ENCODE measurements at places on chromosomes 2 and 18.

DNA sequence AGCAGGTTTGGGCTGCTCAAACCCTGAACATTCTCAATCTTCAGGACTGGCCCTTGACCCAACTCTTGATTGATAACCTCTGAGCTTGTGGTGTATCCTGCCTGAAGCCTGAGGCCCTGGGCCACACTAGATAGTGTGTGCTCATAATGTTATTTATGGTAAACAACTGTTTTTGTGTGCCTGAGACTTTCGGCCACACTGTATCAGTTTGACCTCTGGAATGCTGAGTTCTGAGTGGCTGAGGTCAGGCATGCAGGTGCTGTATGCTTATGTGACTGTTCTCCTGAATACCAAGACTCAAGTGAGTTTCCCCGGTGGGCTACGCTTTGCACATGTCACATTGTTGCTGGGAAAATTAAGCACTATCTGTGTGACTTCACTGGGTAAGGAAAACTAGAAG lies 82.2 kb upstream of the RMP24 start:
- no peak for DNase-seq

DNA sequence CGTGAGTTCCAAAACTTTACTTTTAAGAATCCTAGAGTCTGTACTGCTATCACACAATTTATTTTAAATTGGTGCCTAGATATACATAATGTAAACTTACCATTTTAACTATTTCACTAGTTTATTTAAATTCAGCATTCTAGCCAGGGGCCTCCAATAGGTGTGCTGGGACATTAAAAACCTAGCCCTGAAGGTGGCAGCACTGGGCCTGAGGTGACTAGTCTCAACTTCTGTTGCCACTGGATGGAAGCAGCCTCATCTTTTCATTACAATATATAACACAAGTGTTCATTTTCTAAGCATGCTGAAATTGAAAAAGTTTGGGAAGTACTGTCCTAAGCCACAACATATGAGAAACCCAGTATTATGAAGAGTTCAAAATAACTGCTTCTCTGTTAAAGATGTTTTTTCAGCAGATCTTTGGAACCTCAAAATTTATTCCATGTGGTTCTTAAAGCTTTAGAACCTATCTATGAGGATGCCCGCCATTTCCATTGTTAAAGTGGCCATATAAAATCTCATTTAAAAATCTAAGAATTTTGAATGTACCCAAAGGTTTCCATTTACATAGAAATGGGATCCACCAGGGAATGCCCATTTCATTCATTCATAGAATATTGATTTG lies 2.9 kb upstream of the RBBP8 start:
- DNase-seq: peak; percentile 24

DNA sequence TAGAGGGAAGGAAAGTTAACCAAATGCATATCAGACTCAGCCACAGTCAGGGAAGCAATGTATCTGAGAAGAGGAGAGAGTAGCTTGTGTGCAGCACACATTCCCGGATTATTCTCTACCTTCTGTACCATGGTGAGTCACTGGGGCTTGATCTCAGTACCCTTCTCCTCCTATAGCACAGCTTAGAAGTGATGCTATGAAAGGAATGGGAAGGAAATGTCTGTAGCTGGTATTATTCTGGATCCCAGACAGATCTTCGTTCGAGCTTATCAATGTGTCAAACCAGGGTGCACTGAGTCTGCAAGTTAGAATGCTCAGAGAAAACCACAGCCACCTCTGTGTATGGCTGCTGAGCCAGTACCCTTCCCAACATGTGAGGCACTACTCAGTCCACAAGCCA lies 88.0 kb upstream of the NFU1 start:
- no peak for DNase-seq

GRCh38 chr2:217929757-217930707 lies 72.8 kb downstream of the TNS1 start:
- no peak for DNase-seq

- DNase-seq: no peak
Measured at GRCh38 chr2:179274749-179275148, 10.1 kb upstream of the SESTD1 start.

- DNase-seq: no peak
Measured at GRCh38 chr18:22114526-22115321, 54.7 kb upstream of the GATA6 start.

DNA sequence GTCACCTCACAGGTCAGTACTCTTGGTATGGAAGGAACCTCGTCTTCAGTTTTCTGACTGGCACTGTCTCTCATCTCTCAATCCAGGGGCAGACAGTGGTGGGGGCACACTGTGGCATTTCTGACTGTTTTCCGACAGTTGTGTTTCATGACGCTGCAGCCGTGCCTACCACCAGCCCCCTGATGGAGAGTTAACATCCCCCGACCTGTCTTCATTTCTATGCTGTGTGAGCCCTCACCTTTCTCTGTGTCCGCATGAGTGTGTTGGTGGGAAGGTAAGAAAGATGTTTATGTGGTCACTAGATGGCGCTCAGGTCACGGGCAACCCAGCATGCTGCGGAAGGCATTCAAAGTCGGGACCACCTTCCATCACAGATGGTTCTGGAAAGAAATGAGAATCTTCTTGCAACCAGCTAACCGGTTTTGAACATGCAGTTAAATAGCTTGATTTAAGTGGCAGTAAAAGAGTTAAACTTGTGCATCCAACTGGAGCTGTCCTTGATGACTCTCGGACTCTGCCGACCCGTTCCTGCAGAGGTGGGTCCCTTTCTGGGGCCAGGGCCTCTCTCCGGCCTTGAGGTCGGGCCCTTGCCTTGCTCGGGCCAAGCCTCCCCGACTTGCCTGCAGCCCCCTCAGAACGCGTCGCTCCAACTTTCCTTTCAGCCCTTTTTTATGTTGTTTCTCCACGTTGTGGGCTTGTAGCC lies 92.4 kb downstream of the DYSF start:
- DNase-seq: peak; percentile 71

GRCh38 chr2:54666634-54667265 lies 56.7 kb upstream of the EML6 start:
- no peak for DNase-seq

DNA sequence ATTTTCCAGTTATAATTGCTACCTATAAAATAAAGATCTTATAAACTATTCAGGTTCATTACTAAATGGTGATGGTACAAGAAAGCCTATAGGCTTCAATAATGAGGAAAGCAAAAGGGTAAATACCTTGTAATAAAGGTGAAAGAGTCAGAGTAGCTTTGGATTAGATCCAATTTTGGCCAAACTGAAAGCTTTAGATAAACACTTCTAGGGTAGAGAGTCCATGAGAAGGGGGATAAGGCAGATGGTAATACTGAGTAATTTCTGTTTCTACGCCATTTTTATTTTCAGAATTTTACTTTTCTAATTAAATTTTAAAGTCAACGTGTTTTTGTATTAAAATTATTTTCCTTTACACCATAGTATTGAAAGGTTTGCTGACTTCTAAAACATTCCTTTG lies 9.4 kb downstream of the CASP8 start:
- DNase-seq: no peak

DNA sequence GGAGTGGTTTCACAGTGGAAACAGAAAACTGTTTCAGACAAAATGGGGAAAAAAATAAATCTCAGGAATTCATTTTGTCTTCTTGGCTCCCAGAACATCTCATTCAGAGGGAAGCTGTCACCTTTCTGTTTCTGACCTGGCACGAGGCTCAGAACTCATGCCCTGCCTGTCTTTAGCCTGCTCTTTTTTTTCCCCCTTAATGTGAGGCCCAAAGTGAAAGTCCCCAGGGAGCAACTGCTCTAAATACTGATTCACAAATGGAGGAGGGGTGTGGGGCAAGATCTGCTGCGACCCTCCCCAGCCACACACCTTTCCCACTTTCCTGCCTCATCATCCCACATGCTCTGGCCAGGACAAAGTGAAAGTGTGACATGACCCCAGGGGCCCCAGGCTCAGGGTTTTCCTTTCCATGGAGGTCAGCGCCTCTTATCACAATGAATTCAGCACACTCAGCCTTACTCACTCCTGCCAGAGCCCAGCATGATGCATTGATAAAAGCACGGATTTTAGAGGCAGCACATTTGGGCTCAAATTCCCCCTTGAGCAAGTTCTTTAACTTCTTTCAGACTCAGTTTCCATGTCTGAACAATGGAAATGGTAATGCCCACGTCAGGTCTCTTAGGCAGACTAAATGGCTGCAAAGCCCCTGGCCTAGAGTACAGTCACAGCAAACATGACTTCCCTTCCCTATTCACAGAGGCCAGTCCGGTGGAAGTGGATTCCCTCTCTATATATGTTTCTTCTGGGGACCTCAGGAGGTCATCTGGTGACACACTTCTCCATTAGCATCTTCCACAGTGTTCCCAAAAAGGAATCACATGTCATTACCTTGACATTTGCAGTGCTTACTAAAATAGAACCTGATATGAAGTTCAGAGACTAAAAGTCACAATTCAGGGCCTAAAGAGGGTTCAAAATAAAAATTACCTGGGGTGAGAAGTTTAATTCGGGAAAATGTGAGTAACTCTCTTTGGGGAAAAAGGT lies 55.3 kb upstream of the TMEM163 start:
- DNase-seq: no peak

- no peak for DNase-seq
Measured at GRCh38 chr2:54755641-54756326, 32.3 kb downstream of the EML6 start.

- DNase-seq: no peak
Measured at GRCh38 chr2:6412533-6413091, 453.1 kb downstream of the CMPK2 start.

DNA sequence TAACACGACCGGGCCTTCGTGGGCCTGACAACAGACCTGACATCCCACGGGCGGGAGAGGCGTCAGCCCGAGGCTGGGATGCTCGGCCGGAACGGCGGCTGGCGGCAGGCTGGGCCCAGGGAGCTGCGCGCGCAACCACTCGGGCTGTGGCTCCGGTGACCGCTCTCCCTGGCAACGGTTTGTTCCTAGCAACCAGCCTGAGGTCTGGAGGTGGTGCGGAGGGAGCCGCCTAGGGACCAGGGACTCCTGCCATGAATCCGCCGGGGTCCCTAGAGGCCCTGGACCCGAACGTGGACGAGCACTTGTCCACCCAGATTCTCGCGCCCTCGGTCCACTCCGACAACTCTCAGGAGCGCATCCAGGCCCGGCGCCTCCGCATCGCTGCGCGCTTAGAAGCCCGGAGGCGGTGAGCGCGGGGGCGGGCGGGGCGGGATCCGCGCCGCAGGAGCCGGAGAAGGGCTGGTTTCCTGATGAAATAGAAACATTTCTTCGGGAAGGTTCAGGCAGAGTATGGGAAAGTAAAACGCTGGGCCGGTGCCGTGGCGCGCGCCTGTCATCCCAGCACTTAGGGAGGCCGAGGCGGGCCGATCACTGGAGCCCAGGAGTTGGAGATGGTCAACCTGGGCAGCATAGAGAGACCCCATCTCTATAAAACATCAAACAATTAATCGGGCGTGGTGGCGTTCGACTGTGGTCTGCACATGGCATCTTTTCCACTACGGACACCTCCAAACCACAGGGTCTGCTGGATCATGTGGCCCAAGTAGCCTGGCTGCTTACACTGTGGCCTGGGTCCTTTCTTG lies at the start of gene DRC1:
Gene DRC1, plus strand, starts transcription at position 182 of the 803 bp plus-strand sequence. Its CDS starts 70 bp downstream, at position 252.
- DNase-seq: peak; percentile 31

GRCh38 chr2:143140864-143141661 lies 11.8 kb downstream of the ARHGAP15 start:
- DNase-seq: no peak

- DNase-seq: no peak
Measured at GRCh38 chr2:208545403-208546042, 138.9 kb downstream of the PTH2R start.

GRCh38 chr2:217185265-217185995 lies 325.6 kb upstream of the TNP1 start:
- no peak for DNase-seq

DNA sequence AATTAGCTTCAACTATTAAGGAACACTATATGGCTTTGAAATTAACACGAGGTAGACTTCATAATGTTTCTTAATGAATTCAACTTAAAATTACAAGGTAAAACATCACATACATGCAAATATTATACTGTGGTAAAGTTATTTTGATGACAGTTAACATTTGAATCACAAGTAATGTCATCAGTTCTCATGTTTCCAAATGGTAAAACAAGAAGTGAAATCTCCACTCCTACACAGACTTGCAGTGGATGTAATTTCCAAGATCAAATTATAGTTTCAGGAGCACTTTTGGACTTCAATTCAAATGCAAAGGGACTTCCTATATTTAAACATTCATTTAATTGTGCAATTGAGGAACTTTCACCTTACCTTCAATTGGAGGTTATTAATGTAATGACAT lies 39.1 kb downstream of the C18orf54 start:
- no peak for DNase-seq

GRCh38 chr18:36934884-36935283 lies 106.0 kb downstream of the KIAA1328 start:
- DNase-seq: no peak

- no peak for DNase-seq
Measured at GRCh38 chr2:147824620-147825019, 20.2 kb upstream of the ACVR2A start.

DNA sequence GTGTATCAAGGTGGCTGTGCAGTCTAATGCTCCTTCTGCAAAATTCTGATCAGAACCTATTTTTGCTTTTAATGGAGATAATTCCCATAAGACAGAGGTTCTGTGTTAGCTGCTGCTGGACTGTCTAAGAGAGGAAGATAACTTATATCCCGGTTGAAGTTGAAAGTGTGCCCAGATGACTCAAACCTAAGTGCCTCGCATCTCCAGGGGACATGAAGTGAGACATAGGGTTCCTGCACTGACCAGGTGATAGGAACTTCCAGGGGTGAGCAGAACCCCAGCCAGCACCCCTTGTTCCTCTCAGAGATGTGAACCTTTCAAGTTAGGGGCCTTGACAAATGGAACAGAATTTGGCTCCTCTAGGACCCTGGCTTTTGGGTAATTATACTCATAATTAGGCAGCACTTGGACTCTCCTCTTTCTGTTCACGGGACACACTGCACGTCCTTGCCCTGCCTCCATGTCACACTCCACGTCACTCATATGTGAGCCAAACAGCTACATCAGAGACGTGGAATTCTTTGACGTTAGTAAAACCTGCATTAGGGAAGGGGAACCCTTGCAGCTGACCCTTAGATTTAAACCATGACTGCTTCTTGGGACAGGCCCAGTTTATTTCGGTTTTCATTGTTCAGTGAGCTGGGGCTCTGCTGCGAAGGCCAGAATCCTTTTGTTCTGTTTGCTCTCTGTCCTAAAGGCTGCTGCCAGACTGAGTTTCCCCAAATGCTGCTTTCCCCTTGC lies 104.5 kb upstream of the ALPP start:
- DNase-seq: no peak

Data from GM19239 (cell line).